ENCODE measurements at places on chromosomes 4 and X.

- peaks cover 19% of the 10 kb centered on the region for H3K27me3 ChIP-seq
- no peak within 1 kb of the TSS for H3K4me3 ChIP-seq
- H3K27ac ChIP-seq: no peak within 1 kb of the TSS
- no peak for DNase-seq
- no peaks in the 10 kb centered on the region for H3K4me1 ChIP-seq
These were observed at the start of gene KCNIP4 for GRCh38 chr4:21948347-21949072. Gene KCNIP4, minus strand, starts transcription at chr4:21948772.

DNA sequence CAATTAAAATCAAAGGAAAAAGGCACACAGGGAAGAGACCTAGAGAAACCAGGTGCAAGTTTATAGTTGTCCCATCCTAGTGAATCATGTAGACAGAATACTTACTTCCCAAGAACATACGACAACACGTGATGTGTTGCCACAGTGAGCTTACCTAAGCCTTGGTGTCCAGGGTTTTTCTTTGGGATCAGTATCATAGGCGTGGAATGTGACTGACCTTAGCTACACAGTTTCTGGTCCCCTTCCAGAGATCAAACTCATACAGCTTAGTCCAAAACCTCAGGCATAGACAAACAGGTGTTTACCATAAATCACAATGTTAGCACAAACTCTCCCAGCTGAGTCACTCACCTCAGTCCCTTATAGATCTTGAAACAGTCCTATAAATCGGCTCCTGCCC, 17.7 kb downstream of the SLC25A31 start:
- no peak overlapping the region for H3K4me3 ChIP-seq
- no peaks in the 10 kb centered on the region for H3K36me3 ChIP-seq
- DNase-seq: no peak
- H3K27ac ChIP-seq: no peak overlapping the region
- H3K27me3 ChIP-seq: peaks cover 5% of the 10 kb centered on the region
- H3K4me1 ChIP-seq: no peaks in the 10 kb centered on the region

DNA sequence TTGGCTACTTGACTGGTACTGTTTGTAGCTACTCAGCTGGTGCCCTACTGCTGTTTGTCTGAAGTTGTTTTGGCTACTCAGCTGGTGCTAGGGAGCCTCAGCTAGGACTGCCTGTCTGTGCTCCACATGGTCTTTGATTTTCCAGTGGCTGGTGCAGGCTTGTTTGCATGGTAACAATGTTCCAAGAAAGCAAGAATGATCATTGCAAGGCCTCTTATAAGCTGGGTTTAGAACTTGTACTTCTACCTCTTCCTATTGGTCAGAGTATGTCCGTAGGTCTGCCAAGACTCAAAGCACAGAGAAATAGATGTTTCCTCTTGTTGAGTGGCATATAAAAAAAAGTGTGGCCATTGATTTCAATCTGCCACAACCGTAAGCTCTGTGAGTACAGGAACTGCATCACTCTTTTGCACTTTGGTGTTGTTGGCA, 17.6 kb downstream of the NFKB1 start:
- no peak overlapping the region for H3K4me3 ChIP-seq
- no peak overlapping the region for H3K27ac ChIP-seq
- no peaks in the 10 kb centered on the region for H3K27me3 ChIP-seq
- H3K4me1 ChIP-seq: no peaks in the 10 kb centered on the region
- no peaks in the 10 kb centered on the region for H3K36me3 ChIP-seq
- no peak for DNase-seq

- H3K4me3 ChIP-seq: no peak overlapping the region
- no peaks in the 10 kb centered on the region for H3K27me3 ChIP-seq
- no peak for DNase-seq
- H3K4me1 ChIP-seq: no peaks in the 10 kb centered on the region
- H3K27ac ChIP-seq: no peak overlapping the region
These were observed 130.8 kb upstream of the TBL1X start for GRCh38 chrX:9333873-9334560.

DNA sequence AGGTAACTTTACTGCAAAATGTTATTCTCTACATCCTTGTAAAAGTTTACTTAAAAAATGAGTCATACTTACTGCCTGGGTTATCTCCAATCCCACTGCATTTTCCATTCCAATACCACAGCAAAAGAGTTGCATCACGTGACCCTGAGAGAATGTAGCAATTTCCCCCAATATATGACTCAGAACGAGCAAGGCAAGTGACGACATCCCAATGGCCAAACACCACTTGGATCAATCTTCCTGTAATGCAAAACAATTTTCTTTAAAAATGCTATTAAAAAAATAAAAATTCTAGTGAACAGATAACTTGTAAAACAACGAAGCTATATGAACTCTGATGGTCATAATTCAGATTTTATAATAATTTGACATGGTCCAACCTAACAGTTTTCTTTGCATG, 224.3 kb downstream of the DCLK2 start:
- no peaks in the 10 kb centered on the region for H3K36me3 ChIP-seq
- H3K4me1 ChIP-seq: peaks cover 33% of the 10 kb centered on the region
- H3K27me3 ChIP-seq: no peaks in the 10 kb centered on the region

- no peak overlapping the region for H3K27ac ChIP-seq
- DNase-seq: no peak
- no peaks in the 10 kb centered on the region for H3K36me3 ChIP-seq
- no peak overlapping the region for H3K4me3 ChIP-seq
- H3K27me3 ChIP-seq: no peaks in the 10 kb centered on the region
These were observed 23.8 kb downstream of the CTSO start for GRCh38 chr4:155929833-155930232.

DNA sequence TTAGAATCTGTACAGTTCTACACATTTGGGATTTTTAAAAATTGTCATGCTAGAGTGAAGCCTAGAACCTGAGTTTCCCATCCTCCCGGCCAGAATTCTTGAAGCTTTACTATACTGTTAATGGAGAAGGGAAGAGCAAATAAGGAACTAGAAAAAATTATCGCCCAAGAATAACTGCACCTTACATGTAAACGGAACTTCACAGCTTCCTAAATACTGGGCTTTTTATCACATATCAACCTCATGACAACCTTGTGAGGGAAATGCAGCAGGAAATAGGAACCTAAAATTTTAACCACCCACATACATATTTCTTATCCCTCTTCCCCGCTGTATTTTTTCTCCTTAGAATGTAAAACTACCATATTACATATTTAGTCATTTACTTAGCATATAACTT, 19.3 kb downstream of the ARHGEF9 start:
- no peaks in the 10 kb centered on the region for H3K36me3 ChIP-seq
- no peak overlapping the region for H3K27ac ChIP-seq
- peaks cover 4% of the 10 kb centered on the region for H3K4me1 ChIP-seq
- no peak overlapping the region for H3K4me3 ChIP-seq

GRCh38 chr4:66921433-66921832, 623.9 kb downstream of the CENPC start:
- DNase-seq: no peak
- no peak overlapping the region for H3K4me3 ChIP-seq
- H3K4me1 ChIP-seq: no peaks in the 10 kb centered on the region

DNA sequence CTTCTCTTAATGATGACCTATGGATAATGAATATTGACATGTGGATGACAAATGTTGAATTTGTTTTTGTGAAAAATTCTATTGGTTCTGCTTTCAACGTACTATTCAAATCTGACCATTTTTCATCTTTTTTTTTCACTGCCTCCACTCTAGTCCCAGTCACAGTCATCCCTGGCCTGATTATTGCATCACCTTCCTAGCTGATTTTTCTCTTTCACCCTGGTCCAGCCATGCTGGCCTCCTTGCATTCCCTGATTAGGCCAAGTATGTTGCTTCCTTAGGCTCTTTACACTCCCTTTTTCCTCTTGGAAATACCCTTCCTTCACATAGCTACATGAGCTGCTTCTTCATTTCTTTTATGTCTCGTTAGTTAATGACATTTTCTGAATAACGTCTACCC, 58.1 kb upstream of the MAP9 start:
- H3K27me3 ChIP-seq: no peaks in the 10 kb centered on the region
- H3K4me3 ChIP-seq: no peak overlapping the region
- no peaks in the 10 kb centered on the region for H3K4me1 ChIP-seq
- no peak for DNase-seq

DNA sequence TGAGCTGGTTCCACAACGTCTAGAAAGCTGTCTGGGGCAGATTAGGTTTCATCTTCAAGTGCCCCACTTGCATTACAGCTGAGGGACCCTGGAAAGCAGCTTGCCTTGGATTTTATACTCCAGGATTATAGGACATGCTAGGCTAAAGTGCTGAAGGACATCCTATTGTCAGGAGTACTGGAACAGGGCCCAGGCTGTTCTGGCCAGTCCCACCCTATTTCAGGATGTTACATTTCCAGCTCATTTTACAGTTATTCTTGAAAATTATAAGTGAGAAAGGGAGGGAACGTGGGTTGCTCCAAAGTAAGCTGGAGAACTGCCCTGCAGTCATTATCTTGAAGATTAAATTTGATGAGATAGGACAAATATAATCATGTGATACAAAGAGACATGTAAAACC, 71.0 kb upstream of the UGT8 start:
- H3K27ac ChIP-seq: no peak overlapping the region
- H3K4me1 ChIP-seq: no peaks in the 10 kb centered on the region
- no peak for DNase-seq
- no peak overlapping the region for H3K4me3 ChIP-seq
- H3K27me3 ChIP-seq: no peaks in the 10 kb centered on the region

DNA sequence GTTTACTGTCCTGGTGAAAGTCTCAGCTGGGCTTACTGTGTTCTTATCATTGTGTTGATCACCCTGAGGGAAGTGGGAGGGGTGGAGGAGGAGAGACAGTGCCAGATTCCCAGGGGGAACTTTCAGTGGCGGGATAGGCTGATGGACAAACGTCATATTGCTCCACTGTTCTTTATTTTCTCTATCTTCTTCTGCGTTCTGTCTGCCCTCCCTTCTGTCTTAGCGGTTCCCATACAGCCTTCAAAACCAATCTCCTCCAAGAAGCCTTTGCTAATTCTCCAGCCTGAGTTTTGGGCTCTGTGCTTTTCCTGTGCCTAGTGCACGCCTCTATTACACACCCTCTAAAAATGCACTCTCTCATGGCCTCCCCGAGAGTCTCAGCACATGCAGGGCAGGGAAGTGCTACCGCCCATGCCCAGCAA, 448.7 kb upstream of the FAT1 start:
- H3K27ac ChIP-seq: no peak overlapping the region
- no peaks in the 10 kb centered on the region for H3K36me3 ChIP-seq
- no peaks in the 10 kb centered on the region for H3K27me3 ChIP-seq

GRCh38 chrX:132955690-132956089, 2.7 kb downstream of the HS6ST2 start:
- H3K4me1 ChIP-seq: peaks cover 9% of the 10 kb centered on the region
- no peak overlapping the region for H3K27ac ChIP-seq
- DNase-seq: no peak
- H3K4me3 ChIP-seq: no peak overlapping the region
- no peaks in the 10 kb centered on the region for H3K36me3 ChIP-seq

DNA sequence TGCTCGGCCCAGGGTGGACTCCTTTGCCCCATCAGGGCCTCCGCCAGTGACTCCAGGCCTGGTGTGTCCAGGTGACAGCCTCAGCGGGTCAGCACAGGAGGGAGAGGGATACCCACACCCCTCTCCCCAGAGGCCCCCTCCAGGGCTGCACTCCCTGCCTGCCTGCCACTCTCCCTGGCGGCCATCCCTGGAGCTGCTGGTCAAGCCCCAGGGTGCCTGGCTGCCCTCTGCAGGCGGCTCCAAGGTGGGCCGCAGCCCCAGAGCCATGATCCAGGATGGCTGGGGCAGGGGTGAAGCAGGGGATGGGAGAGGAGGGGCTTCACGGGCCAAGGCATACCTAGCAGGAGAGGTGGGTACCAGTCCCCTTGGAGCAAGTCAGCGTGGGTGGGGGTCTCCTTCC, 3.8 kb downstream of the FGFRL1 start:
- no peak overlapping the region for H3K4me3 ChIP-seq
- peaks cover 2% of the 10 kb centered on the region for H3K36me3 ChIP-seq
- no peak overlapping the region for H3K27ac ChIP-seq
- peaks cover 1% of the 10 kb centered on the region for H3K4me1 ChIP-seq
- H3K27me3 ChIP-seq: no peaks in the 10 kb centered on the region
- no peak for DNase-seq

DNA sequence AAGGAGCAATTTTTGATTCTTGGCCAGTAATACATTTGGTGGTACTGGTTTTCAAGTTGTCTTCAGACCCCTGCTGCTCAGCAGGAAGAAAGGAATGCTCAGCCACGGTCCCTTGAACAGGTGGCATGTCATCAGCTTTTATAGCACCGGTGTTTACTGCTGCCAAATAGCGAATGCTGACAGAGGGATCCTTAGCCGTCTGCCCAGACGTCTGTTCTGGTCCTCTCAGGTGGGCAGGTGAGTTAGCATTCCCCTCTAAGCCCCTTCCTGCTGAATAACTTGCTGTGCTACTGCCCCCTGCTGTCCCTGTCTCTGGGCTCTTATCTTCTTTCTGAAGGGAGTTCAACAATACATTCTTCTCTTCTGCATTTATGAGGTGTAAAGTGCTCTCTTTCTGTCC, 28.4 kb downstream of the BOD1L1 start:
- no peaks in the 10 kb centered on the region for H3K4me1 ChIP-seq
- H3K36me3 ChIP-seq: peaks cover 13% of the 10 kb centered on the region
- no peak for DNase-seq
- H3K27me3 ChIP-seq: no peaks in the 10 kb centered on the region

DNA sequence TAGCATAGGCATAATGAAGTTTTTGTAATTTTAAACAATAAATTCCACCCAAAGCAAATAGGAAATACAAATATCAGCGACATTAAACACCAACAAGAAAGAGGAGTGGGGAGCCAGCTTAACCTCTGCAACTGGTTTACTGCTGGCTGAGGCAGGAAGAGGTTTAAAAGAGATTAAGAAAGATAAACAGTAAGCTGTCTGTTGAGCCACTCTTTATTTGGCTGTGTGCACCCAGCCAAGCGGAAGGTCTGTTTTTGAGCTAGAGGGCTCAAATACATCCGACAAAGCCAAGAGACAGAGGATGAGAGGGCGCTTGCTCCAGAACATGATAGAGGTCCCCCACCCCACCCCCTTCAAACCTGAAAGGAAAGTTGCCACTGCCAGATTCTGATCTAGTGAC, 191.4 kb downstream of the MGST2 start:
- H3K4me1 ChIP-seq: peaks cover 5% of the 10 kb centered on the region
- H3K36me3 ChIP-seq: no peaks in the 10 kb centered on the region
- peak; percentile 29 for DNase-seq
- H3K4me3 ChIP-seq: no peak overlapping the region
- no peak overlapping the region for H3K27ac ChIP-seq

GRCh38 chr4:70099206-70099605, 49.0 kb downstream of the HTN1 start:
- no peak overlapping the region for H3K4me3 ChIP-seq
- H3K27ac ChIP-seq: no peak overlapping the region
- H3K36me3 ChIP-seq: no peaks in the 10 kb centered on the region
- H3K4me1 ChIP-seq: no peaks in the 10 kb centered on the region
- H3K27me3 ChIP-seq: no peaks in the 10 kb centered on the region

- no peaks in the 10 kb centered on the region for H3K36me3 ChIP-seq
- no peak overlapping the region for H3K4me3 ChIP-seq
- no peaks in the 10 kb centered on the region for H3K27me3 ChIP-seq
These were observed 206.5 kb upstream of the PDE5A start for GRCh38 chr4:119834906-119835612.

DNA sequence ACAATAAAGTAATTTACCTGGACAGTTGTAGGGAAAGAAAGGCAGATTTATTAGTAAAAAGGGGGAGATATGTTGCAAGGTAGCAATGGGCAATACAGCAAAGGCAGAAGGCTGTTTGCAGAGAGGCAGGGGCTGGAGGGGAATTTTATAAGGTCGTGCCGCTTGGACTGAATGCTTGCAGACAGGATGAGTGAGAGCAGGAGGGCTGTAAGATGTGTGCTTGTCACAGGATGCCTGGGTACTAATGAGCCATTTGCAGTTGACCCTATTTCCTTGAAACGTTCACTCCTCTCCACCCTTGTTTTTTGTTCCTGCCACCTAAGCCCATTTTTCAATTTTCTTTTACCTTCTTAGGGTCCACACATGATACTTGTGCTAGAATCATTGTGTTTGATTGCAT, 214.7 kb downstream of the TRAM1L1 start:
- DNase-seq: no peak
- no peak overlapping the region for H3K27ac ChIP-seq
- H3K4me3 ChIP-seq: no peak overlapping the region
- H3K27me3 ChIP-seq: no peaks in the 10 kb centered on the region
- H3K4me1 ChIP-seq: no peaks in the 10 kb centered on the region

All from endothelial cell of umbilical vein (primary cell).